Stimulated activated CD4-positive, alpha-beta T cell treated with anti-CD3 and anti-CD28 coated beads, Interleukin-15, amount 100 ng/mL, for 48 hours (primary cell): ENCODE measurements at places on chromosomes 6 and 20.

GRCh38 chr6:36634317-36635108 is 40.4 kb downstream of the SRSF3 start:
- DNase-seq, result no peak

DNA sequence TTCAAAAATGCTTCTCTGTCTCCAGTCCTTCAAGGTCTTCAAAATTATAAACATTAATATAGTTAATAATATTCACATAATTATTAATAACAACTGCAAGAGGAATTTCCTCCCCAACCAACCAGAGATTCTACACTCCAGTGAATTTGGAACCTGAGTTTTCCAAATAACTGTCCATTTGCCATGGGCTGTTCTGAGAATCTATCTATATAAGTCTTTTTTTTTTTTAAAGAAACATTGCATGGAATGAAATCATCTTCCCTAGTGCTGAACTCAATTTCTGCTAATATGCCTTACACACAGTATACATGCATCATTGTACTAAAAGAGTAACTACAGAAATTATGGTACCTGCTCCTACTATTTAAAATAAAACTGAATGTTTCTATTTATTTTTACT is 113.9 kb downstream of the SLC22A3 start:
- DNase-seq, result no peak

GRCh38 chr6:53310771-53311585 is 37.8 kb downstream of the ELOVL5 start:
- DNase-seq, result no peak

- DNase-seq, result no peak
Measured at GRCh38 chr6:13383328-13384163, 55.2 kb upstream of the TBC1D7 start.

- DNase-seq, result no peak
Measured at GRCh38 chr6:127382413-127382812, 39.0 kb upstream of the ECHDC1 start.

DNA sequence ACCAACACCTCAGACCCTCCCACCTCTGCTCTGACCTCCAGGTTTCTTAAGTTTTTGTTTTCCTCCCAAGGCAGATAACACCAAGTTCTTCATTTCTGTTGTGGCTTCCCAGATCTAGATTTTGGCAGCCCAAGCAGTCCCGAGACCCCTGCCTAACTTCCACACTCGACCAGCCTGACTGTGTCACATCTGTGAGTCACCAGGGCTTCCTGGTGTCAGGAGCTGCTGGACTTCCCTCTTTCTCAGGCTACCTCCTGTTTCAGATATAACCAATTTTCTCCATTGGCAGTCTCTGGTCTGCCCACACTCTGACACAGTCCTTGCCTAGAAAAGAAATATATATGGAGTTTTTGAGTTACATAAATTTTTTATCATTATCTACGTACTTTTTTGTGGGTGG is 46.1 kb upstream of the CCN6 start:
- DNase-seq, result no peak

DNA sequence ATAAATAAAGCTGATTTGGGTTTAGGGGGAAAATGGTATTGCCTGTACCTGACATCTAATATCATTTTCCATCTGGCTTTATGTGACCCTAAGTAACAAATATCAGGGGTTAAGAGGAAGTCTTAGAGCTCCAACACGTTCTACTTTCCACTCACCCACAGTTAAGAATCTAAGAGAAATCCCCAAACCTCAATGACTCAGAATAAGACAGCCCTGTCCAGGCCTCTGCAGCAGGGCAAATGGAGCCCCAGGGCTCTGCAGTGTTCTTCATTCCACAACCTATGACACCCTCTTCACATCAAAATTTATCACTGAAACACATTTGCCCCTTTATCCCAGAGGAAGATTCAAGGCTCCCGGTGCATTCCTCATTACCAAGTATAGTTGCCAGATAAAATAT is 20.3 kb upstream of the TENT5A start:
- no peak for DNase-seq

GRCh38 chr20:49267327-49267726 is 10.5 kb downstream of the ZNFX1 start:
- DNase-seq, result no peak

GRCh38 chr20:50874758-50875665 is 56.2 kb downstream of the ADNP start:
- DNase-seq, result no peak

- no peak for DNase-seq
Measured at GRCh38 chr6:46299253-46299652, 128.5 kb upstream of the ENPP5 start.

DNA sequence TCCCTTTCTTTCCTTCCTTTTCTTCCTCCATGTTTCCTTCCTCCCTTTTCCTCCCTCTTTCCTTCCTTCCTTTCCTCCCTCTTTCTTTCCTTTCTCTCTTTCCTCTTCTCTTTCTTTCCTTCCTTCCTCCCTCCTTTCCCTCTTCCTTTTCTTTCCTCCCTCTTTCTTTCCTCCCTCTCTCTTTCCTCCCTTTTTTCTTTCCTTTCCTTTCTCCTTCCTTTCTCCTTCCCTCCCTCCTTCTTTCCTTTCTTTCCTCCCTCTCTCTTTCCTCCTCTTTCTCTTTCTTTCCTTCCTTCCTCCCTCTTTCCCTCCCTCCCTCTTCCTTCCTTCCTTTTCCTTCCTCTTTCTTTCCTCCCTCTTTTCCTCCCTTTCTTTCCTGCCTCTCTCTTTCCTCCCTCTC is 86.3 kb upstream of the FERMT1 start:
- DNase-seq, result no peak

DNA sequence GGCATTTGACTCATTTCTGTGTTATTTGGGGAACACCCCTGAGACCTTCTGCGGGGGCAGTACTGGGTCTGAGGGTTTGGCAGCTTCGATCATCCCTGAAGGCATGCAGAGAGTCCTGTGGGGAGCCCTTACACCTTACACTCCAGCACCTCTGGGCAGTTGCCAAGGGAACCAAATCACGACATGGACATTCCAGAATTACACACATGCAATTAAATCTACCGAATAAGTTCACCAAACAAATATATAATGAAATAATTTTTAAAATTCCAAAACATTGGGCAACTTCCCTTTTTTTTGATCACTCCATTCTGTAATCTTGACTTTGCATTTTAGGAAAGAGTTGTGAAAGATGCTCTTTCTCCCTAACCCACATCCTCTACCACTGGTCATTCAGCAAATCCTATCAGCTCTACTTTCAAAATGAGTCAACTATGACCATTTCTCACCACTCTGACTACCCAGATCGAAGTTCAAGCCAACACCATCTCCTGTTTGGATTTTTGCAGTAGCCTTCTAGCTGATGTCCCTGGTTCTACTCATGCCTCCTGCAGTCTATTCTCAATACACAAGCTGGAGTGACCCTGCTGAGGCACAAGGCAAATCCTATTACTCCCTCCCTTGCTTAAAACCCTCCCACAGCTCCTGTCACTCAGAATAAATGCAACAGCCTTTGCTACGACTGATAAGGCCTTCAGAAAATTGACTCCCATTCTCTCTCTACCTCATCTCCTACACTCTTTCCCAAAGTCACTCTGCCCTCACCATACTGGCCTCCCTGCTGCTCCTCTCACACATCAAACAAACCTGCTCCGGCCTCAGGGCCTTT is 533.3 kb downstream of the HACE1 start:
- DNase-seq, result no peak

DNA sequence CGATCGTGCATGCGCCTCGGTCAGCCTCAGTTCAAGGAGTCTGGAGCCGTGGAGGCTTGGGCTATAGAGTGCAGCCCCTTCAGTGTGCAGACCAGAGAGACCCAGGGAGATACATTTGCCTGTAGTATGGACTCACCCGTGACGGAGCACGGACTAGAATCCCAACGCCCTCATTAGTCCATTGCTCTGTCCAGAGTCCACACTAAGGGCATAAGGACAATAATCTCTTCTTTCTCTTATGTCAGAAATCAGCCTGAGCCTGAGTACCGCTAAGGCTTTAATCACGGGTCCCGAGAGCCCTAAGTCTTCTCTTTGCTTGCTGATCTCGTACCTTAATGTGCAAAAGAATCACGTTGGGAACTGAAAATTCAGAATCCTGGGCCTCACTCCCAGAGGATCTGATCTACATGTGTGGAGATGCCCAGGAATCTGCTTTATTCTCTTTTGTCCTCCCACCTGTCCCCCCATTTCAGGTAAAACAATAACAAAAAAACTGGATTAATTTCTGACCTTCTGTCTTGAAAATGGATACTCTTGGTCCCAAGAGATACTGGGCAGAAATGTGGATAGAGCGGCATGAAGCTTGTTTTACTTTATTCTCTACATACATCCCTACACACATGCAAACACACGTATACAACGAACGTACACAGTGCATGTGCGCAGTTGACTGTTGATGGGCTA is 671 bp downstream of the BPHL start:
- DNase-seq, result no peak

GRCh38 chr20:38612751-38613515 is 11.3 kb downstream of the ARHGAP40 start:
- no peak for DNase-seq

DNA sequence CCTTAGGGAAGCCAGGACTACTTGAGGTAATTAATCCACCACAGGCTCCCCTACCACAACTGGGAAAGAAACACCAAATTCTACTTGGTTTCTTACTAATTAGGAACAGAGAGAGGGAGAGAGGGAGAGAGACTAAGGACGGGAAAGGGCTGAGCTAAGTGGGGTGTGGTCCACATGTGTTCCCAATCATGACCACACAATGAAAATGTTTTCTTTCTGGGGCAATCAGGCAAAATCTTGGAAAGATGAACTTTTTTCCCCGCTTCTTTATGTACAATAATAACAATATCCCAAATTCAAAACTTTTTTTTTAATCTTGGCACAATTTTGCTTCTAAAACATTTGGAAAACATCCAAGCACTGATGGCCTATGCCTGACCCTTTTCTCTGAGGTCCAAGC is 734.4 kb downstream of the MAFB start:
- no peak for DNase-seq

DNA sequence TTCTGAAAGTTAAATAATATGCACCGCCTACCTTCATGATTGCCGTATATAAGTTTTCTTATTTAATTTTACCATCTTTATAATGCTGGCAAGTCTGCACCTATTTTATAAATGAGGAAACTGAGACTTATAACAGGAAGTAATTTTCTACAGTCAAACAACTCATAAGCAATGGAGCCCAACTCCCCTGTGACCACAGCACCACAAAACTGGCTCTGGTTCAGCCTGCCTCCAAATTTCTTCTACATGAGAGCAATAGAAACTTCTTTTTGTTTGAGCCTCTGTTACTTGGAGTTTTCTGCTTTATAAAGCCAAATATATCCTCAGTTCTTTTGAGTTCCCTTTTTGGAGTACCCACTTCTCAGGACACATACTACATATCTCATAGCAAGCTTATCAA is 131.1 kb upstream of the HSF2 start:
- DNase-seq, result no peak

DNA sequence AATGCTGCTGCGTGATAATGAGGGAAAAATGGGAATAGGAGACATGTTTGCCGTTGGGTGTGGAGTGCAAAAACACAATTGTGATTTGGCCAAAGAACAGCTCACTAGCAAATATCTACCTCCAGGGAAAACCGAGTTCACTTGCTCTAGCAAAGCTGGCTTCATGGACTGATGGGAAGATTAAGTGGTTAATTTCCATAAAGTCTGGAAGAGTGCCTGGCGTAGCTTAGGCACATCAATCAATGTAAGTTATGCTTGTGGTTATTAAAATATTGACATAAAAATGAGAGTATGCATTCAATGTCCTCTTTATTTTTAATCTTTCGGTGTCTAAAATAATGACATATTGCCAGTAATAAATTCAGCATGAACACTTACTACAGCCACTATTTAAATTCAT is 267.5 kb downstream of the SMOC2 start:
- no peak for DNase-seq

GRCh38 chr20:24314053-24314452 is 155.4 kb upstream of the SYNDIG1 start:
- DNase-seq, result no peak

GRCh38 chr20:33963751-33964150 is 30.0 kb upstream of the RALY start:
- DNase-seq, result no peak

- DNase-seq, result no peak
Measured at GRCh38 chr6:116667623-116668022, 943 bp downstream of the ZUP1 start.

- DNase-seq, result no peak
Measured at GRCh38 chr6:127464161-127464880, 5.1 kb upstream of the KIAA0408 start.
